A549 treated with CORT108297 at 1 μM for 4 hours (cell line): ENCODE measurements at places on chromosomes 13 and 19. TPM values are rescaled to one million over a fixed set of nuclear protein-coding genes. Genes with fewer than 3 reads are reported as not detected.

ZNF565 gene
- total RNA-seq = 3.6 to 4.5 TPM (median 3.9 TPM) in 5 replicates

PRR20C gene
- not detected in 5 replicates for total RNA-seq

PLVAP gene
- total RNA-seq = not detected in 5 replicates

TEX29 gene
- total RNA-seq = 0.13 to 0.29 TPM in 2 of 5 replicates, not detected in the others

MEIOSIN gene
- 0.06 to 0.08 TPM (median 0.07 TPM) in 4 of 5 replicates, not detected in the other for total RNA-seq

CBLC gene
- not detected in 5 replicates for total RNA-seq
